ENCODE measurements at places on chromosomes 3 and 15. TPM values are rescaled to one million over a fixed set of nuclear protein-coding genes. Genes with fewer than 3 reads are reported as not detected.

The ALDH1L1 gene
- 0.96 TPM for total RNA-seq

The GPR62 gene
- total RNA-seq: 0.07 TPM

The FANCD2OS gene
- not detected for total RNA-seq

The OCA2 gene
- total RNA-seq: not detected

The LRRC2 gene
- 1.5 TPM for total RNA-seq

The ARGFX gene
- total RNA-seq: not detected

The DIS3L gene
- 21.2 TPM for total RNA-seq

The PP2D1 gene
- total RNA-seq: not detected

The ADIPOQ gene
- total RNA-seq: not detected

The HDC gene
- not detected for total RNA-seq

The TIPARP gene
- total RNA-seq: 47.4 TPM

The PLA2G4E gene
- not detected for total RNA-seq

The PLS1 gene
- 1.7 TPM for total RNA-seq

The SNX33 gene
- total RNA-seq: 55.1 TPM

The CFAP161 gene
- not detected for total RNA-seq

The MESP2 gene
- total RNA-seq: 0.66 TPM

The HGD gene
- 1.3 TPM for total RNA-seq

The SLC27A2 gene
- 0.26 TPM for total RNA-seq

The CAMP gene
- not detected for total RNA-seq

The IMPG2 gene
- 0.33 TPM for total RNA-seq
